ENCODE measurements at places on chromosomes 16 and 17.
A peak's percentile ranks its signal among the peaks of the same experiment; 100 is the strongest.

- DNase-seq = no peak
Observed at GRCh38 chr17:17325228-17325627, 22.1 kb downstream of the NT5M start.

DNA sequence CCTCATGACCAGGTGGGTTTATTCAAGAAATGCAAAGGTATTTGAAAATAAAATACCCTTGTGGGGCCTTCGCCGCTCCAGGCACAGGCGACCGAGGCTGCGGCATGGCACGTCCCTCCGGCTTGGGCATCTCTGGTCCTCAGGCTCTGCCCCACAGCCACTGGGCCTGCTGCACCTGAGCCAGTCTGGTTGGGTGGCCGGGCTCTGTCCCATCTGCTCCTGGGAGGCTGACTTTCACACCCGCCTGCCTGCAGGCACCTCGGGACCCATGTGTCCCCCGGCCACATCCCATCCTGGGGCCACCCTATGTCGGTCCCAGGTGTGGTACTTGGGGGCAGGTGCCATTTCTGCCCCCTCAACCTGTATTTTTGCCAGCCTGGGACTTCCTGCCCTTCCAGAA lies 20.9 kb downstream of the OSBPL7 start:
- no peak for DNase-seq

- DNase-seq = peak; percentile 80
Observed at GRCh38 chr17:38702166-38702915, 2.7 kb upstream of the MLLT6 start.

DNA sequence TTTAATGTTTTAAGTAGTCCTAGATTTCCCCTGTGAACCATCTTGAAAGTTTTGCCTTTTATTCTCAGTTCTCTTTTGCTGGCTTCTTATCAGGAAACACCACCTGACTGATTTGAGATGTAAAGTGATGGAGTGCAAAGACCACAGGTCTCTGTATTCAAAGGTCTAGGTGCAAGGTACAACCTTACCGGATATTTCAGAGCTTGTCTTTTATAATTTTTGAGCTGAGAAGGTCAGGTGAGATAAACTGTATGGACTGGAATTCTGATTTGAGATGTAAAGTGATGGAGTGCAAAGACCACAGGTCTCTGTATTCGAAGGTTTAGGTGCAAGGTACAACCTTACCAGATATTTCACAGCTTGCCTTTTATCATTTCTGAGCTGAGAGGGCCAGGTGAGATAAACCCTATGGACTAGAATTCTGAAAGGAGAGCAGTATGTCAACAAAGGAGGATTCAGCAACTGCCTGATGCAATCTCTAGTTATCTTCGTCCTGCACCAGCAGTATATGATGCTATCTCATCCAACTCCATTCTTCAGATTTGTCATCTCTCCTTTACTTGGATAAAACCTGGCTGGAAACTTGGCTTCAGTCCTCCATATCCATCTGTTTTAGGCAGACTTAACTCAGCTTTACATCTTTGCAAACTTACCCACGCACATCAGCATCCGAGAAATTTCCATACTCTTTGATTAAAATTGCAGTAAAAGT lies 64.3 kb downstream of the CENPV start:
- no peak for DNase-seq

- DNase-seq = no peak
Observed at GRCh38 chr16:47528431-47528830, 67.3 kb downstream of the PHKB start.

Measured in CD4-positive, alpha-beta T cell treated with Interleukin-1 beta for 1 hour (primary cell).